ENCODE measurements at places on chromosomes 7 and 10.

GRCh38 chr10:95571390-95571789, 10.2 kb upstream of the SORBS1 start:
- DNase-seq, result no peak

GRCh38 chr10:118968482-118968881, 61.0 kb upstream of the NANOS1 start:
- DNase-seq, result no peak

DNA sequence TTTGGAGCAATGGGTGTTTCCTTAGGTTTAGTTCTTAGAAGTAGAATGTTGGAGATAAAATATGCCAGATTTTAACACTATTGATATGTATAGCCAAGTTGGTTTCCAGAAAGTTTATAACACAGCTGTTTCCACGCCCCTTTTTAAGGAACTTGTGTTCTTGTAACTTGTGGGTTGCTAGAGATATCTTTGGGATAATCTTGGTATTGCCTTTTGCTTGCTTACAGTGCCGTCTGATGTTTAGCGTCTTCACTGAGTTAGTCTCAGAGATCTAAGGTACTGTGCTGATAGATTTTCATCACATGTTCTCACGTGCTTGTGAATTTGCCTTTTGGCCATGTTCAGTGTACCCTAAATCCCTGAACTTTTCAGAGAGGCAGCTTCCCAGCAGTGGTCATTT, 12.4 kb downstream of the TMEM248 start:
- no peak for DNase-seq

- no peak for DNase-seq
These were observed 98.9 kb upstream of the TCF7L2 start for GRCh38 chr10:112851181-112851580.

- DNase-seq, result no peak
These were observed 134.7 kb downstream of the TMEM178B start for GRCh38 chr7:141208539-141208938.

GRCh38 chr10:48274636-48275035, at the start of gene FRMPD2:
Gene FRMPD2 (minus strand): TSS chr10:48274696. CDS start chr10:48274567, 129 bp downstream.
- DNase-seq, result no peak

DNA sequence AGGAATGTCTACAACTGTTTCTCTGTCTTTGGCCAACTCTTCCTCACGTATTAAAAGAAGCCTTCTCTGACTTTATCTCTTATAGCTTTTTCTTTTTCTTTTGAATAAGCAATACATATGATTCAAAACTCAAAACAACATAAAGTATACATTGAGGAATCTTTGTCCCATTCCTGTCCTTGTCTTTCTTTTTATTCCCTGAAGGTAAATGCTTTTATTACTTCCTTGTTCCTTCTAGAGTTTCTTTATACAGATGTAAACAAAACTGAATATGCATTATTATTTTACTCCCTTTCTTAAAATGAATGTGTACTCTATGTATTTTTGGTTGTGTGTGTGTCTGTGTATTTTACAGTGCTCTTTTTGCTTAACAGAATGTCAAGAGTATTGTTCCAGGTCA, 170.1 kb downstream of the CHN2 start:
- DNase-seq, result no peak

DNA sequence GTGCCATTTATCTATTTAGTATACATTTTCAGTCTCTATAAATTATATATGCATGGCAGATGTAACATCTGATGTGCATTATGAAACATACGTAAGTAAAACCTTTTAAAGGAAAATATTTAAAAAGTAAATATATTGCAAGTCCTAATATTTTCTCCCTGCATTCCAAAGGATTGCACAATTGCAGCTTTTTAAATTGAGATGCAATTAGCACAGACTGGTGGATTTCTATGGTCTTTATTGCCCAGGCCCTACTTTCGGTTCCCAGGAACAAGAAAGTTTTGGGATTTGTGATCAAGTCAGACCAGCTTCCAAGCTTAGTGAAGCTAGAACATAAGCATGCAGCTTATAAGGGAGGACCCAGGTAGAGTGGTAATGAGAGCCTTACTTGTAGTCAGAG, 337.8 kb downstream of the NRG3 start:
- DNase-seq, result no peak

DNA sequence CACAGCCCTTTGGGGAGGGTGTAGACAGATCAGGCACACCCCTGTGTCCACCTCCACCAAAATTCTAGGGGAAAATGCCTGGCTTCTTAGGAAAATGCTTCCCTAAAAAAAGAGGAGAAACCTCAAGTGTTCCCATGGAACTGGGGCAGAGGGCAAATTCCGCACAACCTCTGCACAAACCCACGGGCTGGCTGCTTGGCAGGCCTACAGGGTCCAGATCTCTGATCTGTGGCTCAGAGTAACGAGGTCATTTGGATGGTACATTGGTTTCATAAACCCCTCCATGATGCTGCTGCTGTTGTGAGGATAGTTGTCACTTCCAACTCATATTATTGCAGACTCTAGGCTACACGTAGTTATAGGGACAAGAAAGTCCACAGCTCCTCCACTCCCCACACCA, 16.0 kb downstream of the LGI1 start:
- no peak for DNase-seq

DNA sequence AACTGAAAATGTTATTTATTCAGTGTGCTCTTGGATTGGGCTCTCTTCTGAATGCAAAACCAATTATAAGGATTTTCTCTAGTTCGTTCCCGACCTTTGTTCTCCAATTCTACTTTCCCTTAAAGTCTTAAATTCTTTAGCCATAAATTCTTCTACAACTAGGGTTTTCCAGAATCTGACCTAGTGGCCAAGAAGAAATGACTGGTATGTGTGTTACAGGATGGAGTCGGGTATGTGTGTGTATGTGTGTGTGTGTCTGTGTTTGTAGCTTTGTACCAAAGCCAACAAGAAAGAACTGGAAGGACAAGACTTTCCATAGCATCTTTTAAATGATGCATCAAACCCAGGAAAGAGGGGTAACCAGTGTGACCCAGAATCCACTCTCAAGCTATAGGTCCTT, 25.8 kb upstream of the LEP start:
- DNase-seq, result no peak

DNA sequence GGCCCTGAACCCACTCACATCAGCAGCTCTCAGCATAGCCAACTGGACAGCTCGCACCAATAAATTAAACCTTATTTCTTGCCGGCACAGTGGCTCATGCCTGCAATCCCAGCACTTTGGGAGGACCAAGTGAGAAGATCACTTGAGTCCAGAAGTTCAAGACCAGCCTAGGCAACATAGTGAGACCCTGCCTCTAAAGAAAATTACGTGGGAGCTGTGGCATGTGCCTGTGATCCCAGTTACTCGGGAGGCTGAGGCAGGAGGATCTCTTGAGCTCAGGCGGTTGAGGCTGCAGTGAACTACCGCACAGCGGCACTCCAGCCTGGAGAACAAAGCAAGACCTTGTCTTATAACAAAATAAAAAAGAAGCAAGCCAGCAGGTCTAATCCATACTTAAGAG, 75.7 kb downstream of the SEPTIN14 start:
- no peak for DNase-seq

GRCh38 chr10:129074939-129075338, 392.1 kb upstream of the MGMT start:
- DNase-seq, result no peak
